ENCODE measurements at places on chromosomes 5 and 9. TPM values are rescaled to one million over a fixed set of nuclear protein-coding genes. Genes with fewer than 3 reads are reported as not detected.

Gene CDH9
- not detected for total RNA-seq

Gene PTGS1
- 257 TPM for total RNA-seq

Gene TIMD4
- not detected for total RNA-seq

Gene CDX1
- 0.91 TPM for total RNA-seq

Gene ANKRD34B
- not detected for total RNA-seq

Gene AQP3
- total RNA-seq = 0.66 TPM

Gene ST6GALNAC6
- 45.6 TPM for total RNA-seq

Gene PCDHB7
- 1.1 TPM for total RNA-seq

Gene CD274
- total RNA-seq = 4.8 TPM

Gene PIP5KL1
- total RNA-seq = 1.4 TPM

Gene KIF12
- total RNA-seq = not detected

Gene FOXD4
- total RNA-seq = 0.13 TPM

Gene PCDHGB7
- total RNA-seq = 14.7 TPM

Gene PCDHA9
- total RNA-seq = 0.07 TPM

Gene FRMD3
- 2.6 TPM for total RNA-seq

Gene TRAF1
- total RNA-seq = 9.3 TPM

Gene GADD45G
- 0.36 TPM for total RNA-seq

Gene CEP120
- 21.3 TPM for total RNA-seq

Gene TAF11L10
- not detected for total RNA-seq

Gene STK32A
- 3.5 TPM for total RNA-seq

Gene PCDHGA2
- total RNA-seq = 2.8 TPM

Gene CDKN2A
- total RNA-seq = 6.6 TPM

Gene ENTPD8
- not detected for total RNA-seq

Gene IL4
- total RNA-seq = not detected

Gene MARCHF11
- not detected for total RNA-seq

Gene PCDHA1
- not detected for total RNA-seq

Gene TAF11L5
- total RNA-seq = not detected

Gene PCDHGA11
- total RNA-seq = 20.6 TPM

Gene PDLIM4
- 30.6 TPM for total RNA-seq

Gene PLPPR1
- total RNA-seq = not detected

Gene PPP6C
- total RNA-seq = 18.7 TPM

Gene NR4A3
- 8.9 TPM for total RNA-seq

Gene OGN
- total RNA-seq = 24.7 TPM

Gene TRMO
- 12.1 TPM for total RNA-seq

Gene GIN1
- total RNA-seq = 5.3 TPM

Measured in smooth muscle cell of the pulmonary artery (primary cell).